ENCODE measurements at places on chromosomes 3 and 15.

DNA sequence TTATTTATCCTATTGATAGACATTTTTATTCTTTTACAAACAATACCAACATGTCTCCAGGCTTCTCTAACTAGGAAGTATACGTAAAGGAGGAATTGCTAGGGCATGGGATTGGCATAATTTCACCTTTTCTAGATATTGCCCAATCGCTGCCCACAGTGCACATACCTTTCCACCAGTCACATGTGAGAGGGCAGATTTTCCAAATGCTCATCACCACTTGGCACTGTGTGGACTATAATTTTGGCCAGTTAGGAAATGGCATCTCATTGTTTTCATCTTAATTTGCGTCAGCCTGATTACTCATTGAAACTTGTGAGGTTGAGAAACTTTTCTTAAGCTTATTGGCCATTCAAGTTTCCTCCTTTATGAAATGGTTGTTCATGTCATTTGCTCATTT, 57.4 kb upstream of the POLR2M start:
- DNase-seq: no peak

- no peak for DNase-seq
Measured at GRCh38 chr3:145006271-145006670, 1034.6 kb downstream of the DIPK2A start.

GRCh38 chr3:167167491-167167890, 212.6 kb downstream of the ZBBX start:
- DNase-seq: no peak

- peak; percentile 7 for DNase-seq
Measured at GRCh38 chr3:46924921-46925584, 47.5 kb downstream of the PTH1R start.

- DNase-seq: no peak
Measured at GRCh38 chr15:79922512-79923078, 25.8 kb upstream of the MTHFS start.

- no peak for DNase-seq
Measured at GRCh38 chr3:143242101-143242500, 122.5 kb downstream of the CHST2 start.

DNA sequence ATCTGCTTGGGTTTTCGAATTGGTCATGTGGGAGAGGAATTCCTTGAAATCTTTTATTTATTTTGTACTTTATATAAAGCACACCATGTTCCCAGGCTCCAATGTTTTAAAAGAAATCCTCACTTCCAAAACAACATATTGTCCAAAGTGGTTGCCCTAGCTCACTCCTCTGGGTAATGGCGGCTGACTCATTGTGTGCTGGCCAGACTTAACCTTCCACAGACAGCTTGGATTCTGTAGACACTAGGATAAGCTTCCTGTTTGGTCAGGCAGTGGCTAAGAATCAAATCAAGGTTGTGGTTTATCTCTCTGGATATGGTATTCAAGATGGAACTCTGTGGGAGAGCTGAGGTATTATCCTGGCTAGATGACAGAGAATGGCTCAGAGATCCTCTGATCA, 55.8 kb upstream of the FAM98B start:
- peak; percentile 15 for DNase-seq

DNA sequence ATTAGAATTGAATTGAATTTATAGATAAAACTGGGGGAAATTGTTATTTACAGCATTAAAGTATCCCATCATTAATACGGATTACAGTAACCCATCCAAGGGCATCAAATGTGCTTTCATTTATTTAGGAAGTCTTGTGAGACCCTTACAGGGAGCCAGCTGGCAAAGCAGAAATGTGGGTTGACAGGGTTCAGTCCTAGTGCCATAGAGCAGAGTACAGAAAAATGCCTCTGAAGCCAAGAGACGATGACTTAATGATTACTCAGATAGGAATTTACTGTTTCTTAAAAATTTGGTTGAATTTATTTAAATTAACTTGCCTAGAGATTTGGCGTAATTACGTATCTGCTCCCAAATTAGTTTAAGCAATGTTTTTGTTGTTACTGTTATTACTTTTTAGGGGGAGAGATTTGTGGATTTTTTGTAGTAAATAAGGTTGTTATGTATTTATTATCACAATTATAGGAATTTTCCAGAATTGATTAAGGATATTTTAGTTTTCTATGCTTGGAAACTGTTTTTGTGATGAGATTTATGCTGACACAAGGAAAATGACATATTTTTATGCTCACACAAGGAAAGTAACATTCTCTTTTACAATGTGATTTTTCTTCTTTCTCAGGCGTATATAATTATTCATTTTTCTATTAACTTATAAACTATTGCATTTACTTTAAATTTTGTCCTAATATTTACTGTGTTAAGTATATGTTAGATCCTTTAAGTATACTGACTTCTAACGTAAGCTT, 152.0 kb downstream of the EPHA6 start:
- no peak for DNase-seq

All from transverse colon (tissue), 4 donors.